ENCODE measurements at places on chromosomes 11 and 22.

DNA sequence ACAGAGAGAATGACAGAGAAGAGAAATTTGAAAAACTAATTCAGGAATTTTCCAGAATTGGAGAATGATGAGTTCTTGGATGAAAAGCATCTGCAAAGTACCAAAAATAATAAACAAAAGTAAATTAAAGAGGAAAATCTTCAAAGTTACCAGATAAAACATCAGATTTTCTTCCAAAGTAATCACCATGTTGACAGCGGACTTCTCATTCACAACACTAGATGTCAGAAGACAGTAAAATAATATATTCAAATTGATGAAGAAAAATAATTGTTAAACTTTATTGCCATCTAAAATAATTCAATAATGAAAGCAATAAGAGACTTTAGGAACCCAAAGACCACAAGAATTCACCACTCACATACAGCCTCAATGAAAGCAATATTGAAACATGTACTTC is 355.2 kb downstream of the DYNC2H1 start:
- DNase-seq: no peak

DNA sequence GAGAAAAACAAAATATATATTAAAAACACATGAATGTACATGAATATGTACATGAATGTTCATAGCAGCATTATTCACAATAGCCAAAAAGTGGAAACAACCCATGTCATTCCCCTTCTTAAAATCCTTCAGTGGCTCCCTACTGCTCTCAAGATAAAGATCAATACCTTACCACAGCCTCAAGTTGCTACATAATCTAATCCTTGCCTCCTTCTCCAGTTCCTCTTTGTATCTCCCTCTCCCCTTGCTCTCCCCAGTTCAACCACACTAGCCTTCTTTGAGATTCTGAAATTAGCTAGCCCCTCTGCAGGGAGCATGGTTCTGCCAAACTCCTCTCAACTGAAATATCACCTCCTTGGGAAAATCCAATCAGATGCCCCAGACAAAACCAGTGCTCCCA is 28.1 kb downstream of the MTMR2 start:
- DNase-seq: no peak

DNA sequence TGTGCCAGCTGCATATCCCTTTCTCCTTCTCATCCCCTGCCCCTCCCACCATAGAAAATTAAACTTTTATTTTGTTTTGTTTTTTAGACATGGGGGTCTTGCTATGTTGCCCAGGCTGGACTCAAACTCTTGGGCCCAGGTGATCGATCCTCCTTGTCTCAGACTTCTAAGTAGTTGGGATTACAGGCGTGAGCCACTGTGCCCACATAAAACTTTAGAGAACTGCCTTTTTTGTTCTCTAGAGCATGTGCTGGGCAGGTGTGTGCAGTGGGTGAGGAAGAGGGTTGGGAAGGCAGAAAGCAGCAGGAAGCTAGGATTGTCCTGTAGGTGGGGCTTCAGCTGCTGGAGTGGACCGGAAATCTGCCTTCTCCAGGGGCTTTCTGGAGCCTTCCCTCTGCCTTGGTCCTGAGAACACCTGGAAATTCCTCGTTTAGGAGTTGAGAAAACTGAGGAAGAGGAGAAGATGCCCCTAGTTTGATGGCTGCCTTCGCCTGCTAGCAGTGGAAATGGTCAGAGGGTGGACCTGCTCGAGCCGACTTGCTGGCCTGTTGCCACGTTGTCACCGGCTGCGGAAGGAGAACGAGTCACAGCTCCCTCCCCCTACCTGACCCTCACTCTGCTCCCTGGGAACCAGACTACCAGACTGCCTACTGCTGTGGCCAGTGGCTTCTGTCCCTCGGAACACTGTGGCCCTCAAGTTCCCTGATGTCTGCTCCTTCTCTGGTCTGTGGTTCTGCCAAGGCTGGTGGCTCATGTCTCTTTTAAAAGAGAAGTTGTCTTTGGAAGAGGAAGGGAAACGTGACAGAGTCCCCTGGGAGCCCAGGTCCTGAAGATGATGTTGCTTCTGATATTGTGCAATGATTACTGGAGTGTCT is 4.0 kb downstream of the ST14 start:
- DNase-seq: no peak

DNA sequence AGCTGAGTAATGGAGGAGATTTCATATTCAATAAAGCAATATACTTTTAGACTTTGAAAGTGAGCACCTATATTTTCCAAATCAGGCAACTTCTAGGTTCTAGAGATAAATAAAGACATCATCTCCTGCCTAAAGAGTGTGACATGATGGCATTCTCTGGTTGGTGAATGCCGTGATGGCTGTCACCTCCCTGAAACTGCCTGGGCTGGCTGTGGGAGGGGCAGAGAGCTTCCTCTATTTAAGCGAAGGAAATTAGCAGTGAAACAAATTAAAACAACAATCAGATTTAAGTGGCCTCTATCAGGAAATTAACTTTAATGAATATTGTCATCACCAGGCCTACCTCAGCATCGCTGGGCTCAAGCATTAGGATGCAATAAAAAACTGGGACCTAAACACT is 113.9 kb downstream of the ARL14EP start:
- DNase-seq: no peak

DNA sequence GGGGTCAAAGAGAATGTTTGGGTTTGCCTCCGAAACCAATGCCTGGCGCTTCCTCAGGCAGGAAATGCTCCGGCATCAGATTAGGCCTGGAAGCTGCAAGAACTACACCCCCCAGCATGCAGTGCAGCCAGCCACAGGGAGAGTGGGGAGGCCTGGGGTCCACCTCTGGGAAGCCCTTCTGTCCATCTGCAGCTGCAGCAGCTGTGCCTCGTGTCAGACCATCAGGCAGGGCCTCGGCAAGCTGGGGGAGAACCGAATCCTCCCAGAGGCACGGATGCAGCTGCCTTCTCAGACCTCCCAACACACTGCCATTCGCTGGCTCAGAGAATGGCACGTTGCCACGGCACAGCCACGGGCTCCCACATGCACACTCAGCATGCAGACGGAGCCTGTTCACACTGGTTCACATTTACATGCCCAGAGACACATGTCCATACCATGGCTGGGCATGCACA is 57.4 kb downstream of the NECTIN1 start:
- no peak for DNase-seq

GRCh38 chr11:3184732-3185347 is 19.7 kb upstream of the OSBPL5 start:
- DNase-seq: no peak

DNA sequence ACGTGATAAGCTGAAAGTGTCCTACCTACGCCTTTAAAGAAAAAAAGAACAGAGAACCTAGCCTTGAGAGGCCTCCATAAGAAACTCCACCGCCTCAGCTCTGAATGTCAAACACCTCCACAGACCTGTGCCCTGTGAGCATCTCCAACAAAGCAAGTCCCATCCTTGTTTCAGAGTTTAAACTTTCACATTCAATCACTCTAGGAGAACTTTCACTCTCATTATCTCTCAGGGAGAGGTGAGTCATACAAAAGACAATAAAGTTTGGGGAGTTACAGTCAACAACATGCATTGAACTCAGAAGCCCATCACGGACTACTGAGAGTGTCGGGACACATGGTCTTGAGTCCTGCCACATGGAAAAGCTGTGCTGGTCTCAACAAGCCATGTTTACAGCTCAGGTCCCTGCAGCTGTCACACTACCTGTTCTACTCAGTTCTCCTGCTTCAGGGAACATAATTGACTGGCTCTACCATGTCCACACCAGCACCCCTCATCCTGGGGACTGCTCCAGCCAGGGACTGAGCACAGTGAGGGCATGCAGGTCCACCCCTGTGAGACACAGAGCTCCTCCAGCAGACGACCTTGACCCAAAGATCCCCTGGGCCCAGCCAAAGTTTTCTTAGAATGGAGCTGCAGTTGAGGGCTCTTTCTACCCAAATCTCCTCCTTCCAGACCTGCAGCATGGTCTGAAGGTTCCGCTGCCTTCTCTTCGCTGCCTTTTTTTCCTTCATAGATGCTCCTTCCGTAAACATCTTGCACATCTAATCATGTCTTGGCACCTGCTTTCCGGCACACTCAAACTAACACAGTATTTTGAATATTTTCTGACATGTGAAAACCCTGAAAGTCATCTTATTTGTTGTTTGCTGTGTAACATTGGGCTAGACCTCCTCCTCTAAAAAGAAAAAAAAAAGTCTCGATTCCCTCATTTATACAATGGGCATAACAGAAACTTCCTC is 114.9 kb downstream of the ETS1 start:
- DNase-seq: no peak

All from stimulated activated CD8-positive, alpha-beta memory T cell treated with anti-CD3 and anti-CD28 coated beads, Interleukin-4, amount 100 ng/mL, for 1 hour (primary cell).